Jurkat, Clone E6-1 (cell line): ENCODE measurements at places on chromosomes 1 and 21.

DNA sequence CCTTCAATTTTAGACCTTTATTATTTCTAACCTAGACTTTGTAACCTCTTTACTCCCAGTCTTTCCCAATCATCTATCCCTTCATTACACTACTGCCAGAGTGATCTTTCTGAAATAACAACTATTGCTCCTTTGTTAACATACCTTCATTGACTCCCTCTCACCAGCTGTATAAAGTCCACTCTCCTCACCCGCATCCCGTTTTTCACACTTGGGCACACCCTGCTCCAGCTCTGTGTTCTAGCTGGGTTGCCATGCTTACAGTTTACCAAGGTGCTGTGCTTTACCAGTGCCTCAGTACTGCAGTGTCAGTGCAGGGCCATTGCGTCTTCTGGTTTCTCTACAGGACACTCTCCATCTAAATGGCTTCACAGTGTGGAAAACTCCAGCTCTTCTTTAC lies 148.2 kb downstream of the NFIA start:
- no peak for DNase-seq

DNA sequence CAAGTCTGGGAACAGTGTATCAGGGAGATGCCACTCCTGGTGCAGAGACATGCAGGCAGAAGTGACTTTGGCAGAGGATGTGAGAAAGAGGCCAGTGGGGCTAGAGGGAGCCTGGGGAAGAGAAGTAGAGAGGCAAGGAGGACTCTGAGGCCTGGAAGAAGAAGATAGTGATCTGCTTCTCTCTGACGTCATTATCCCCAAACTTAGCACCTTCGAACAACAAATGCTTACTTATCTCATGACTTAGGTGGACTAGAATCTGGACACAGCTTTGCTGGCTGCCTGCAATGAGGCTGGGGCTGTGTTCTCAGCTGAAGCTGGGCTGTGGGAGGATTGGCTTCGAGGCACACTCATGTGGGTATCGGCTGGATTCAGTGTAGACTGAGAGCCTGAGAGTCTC lies 44.5 kb upstream of the ZNF678 start:
- DNase-seq: no peak

DNA sequence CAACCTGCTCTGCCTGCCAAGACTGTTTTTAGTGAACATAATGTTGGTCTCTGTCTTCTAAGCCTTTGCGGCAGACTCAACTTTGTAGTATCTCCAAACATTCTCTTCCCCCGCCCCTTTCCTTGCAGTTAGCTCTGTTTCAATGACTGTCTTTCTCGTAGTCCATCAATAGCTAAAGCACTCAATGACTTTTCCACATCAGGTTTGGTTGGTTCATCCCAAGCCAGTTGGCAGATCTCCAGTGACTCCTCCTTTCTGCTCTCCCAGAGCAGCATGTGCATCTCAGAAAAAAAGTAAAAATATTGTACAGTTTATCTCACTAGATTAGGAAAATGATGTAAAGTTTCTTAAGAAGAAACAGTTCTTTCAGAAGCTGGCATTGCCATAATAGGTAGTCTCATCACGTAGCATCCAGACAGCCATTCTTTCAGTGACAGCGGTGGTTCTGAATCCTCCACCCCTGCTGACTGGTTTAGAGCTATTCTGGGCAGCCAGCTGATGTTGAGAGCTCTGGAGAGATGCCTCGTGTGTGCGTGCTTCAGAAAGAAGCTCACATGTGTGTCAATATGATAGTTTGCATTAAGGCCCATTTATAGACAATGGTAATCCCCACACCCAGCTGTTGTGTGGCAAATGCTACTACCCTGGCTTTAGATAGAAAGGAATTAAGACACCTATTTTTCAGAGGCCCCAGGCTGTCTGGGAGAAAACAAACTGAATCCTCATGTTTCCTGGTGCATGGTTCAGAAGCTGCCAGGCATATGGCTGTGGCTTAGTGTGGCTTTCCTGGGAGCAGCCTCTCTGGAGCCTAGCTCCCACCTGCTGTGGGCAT lies 53.2 kb downstream of the CNN3 start:
- no peak for DNase-seq

- no peak for DNase-seq
These were observed 24.0 kb upstream of the DENND1B start for GRCh38 chr1:197799271-197799670.

- DNase-seq: no peak
These were observed 13.3 kb downstream of the GPR157 start for GRCh38 chr1:9115351-9116205.

GRCh38 chr1:27522432-27523336 lies 32.7 kb upstream of the WASF2 start:
- peak; percentile 32 for DNase-seq

GRCh38 chr1:24828887-24829192 lies 83.6 kb downstream of the CLIC4 start:
- DNase-seq: no peak

DNA sequence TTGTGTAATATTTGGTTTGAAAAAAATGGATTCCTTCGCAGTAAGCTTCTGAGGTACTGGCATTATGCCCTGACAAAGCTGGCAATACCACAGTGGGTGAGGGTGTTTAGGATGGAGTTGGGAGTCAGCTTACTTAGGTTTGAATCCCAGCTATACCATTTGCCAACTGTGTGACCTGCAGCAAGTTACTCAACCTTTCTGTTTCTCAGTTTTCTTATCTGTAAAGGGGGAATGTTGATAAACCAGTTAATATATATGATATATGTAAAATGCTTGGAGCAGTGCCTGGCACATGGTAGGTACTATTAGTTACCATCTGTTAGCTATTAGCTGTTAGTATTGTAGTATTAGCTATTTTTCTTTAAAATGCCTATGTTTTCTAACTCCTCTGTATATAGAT lies 4.9 kb upstream of the HDGF start:
- no peak for DNase-seq

DNA sequence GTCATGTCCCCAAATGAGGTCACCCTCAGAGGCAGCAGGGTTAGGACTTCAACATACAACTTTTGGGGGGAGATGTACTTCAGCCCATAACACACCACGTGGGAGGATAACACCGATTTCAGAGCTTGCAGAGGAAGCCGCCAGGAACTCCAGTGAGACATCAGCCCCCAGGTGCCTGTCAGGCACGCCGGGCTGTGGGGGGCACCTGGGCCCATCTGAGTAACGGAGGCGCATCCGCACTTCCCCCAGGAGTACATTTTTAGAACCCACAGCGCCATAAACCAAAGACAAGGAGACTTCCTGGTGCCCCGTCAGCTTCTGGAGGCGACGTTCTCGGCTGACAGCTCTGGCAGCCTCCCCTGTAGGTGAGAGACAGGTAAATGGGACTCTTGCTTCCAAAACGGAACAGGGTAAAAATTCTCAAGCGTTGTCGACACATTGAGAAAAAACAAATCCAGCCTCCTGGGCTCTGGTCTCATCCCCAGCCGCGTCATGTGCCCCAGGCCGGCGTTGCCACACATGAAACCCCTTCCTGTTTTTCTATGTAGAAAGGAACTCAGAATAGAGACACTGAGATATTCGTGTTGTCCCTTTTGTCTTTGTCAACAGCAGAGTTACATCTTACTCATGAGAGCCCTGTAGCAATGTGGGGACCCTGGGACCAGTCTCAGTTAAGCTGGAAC lies 93.3 kb downstream of the PDE9A start:
- DNase-seq: no peak

- no peak for DNase-seq
These were observed 17.9 kb downstream of the HIVEP3 start for GRCh38 chr1:41900603-41901444.

- DNase-seq: no peak
These were observed 13.0 kb downstream of the VANGL1 start for GRCh38 chr1:115654663-115655305.

GRCh38 chr1:181587870-181588438 lies 104.6 kb downstream of the CACNA1E start:
- DNase-seq: no peak

- DNase-seq: no peak
These were observed 356.0 kb downstream of the ST6GALNAC3 start for GRCh38 chr1:76430531-76430930.

DNA sequence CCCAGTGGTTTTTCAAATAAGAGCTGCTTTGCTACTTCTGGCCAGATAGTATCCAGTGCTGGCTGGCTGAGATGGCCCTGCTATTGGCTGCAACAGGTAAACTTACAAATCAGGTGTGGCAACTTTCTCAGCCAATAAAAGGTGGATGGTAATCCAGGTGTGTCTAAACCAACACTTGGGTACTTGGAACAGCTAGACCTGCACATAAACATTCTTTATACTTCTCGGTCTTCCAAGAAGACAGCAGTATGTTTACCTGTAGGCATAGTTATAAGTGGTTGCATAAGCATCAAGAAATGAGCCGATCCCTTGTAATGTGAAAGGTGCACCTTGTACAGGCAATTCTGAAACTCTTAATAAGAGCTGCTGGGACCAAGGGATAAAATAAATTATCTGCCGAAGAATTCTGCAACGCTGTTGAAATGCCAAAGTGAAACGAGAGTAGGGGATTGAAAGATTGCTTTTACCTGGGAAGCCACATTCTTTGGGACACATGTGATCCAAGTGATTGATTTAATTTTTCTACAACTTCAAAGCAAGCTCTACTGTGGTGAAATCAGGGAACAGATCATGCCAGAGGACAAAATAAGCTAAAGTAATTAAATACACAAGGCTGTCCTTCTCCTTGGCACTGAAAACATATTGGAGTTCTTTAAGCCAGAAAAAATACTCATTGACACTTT lies at the start of gene CLDN8:
CLDN8 (minus strand) TSS at position 57 of the 683 bp plus-strand sequence. CDS start 172 bp downstream, outside the sequence.
- no peak for DNase-seq

GRCh38 chr1:1129381-1129821 lies 13.5 kb upstream of the C1orf159 start:
- DNase-seq: no peak

DNA sequence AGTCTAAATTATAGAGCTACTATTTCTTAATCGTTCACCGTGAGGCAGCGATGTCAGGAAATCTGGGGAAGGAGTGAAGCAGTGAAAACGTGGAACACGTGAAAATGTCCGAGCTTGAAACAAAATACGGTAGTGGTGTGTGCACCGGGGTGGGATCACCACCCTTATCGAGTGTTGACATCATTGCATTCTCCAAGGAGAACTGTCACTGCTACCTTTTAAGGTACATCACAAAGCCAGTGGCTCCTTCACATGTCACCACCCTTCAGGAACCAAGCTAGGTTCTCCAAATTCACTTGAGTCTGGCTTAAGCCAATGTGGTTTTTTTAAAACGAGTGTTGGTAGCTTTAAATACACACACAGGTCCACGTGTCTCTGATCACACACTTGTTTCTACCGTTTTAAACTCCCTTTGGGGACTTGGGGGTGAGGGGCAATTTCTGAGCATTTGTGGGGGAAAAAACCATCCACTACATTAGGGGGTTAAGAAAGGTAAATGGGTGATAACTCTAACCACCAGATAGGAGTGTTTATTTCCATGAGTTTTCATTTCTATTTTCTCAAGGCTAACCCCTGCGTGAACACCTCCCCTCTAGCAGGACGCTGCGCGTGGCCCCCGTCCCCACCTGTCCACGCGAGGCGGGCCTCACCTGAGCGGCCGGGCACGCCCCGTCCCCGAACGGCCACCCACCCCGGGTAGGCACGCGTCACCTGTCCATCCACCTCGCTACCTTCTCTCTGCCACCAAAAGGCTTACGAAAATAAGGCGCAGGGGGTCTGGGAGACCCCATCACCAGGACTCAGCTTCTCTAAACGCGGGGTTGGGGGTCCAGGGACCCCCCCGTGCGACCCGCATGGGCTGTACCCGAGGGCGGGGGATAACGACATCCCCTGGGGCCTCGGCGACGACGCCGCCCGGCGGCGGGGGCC lies 978 bp downstream of the PRDM15 start:
- peak; percentile 42 for DNase-seq
